ENCODE measurements at places on chromosomes 13 and 19.

GRCh38 chr19:51135004-51135403 is 7.1 kb upstream of the SIGLEC7 start:
- no peak for DNase-seq

GRCh38 chr13:44439452-44440024 is 65.9 kb downstream of the SERP2 start:
- no peak for DNase-seq

DNA sequence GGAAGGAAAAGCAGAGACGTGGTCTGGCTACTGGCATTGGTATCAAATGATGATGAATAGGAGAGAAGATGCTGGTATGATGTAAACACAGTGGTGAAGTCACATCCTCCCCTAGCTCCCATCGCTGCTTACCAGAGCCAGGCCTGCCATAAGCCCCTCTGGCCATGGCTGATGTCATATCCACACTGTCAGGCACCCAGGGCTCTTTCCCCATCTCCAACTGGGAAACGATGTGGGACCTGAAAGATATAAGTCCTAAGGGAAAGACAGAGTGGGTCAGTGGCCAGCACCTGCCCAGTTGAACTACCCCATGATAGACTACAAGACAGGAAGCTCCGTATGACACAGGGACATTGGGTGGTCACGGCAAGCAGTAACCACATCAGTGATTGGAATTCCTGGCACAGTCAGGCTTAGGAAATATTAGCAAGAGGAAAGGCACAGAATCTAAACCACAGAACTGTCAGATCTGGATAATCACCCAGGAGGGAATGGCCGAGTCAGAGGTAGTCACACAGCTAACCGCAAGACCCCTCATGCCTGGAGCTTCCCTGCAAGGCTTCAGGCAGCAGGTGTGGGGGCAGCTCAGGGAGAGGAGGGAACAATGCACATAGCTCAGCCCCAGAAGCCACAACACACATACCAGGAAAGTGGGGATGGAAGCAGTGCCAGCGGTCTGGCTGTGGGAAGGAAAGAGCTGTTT is 3.8 kb downstream of the ZNF792 start:
- no peak for DNase-seq

GRCh38 chr13:62087124-62087523 is 671.5 kb upstream of the PCDH20 start:
- DNase-seq = no peak

DNA sequence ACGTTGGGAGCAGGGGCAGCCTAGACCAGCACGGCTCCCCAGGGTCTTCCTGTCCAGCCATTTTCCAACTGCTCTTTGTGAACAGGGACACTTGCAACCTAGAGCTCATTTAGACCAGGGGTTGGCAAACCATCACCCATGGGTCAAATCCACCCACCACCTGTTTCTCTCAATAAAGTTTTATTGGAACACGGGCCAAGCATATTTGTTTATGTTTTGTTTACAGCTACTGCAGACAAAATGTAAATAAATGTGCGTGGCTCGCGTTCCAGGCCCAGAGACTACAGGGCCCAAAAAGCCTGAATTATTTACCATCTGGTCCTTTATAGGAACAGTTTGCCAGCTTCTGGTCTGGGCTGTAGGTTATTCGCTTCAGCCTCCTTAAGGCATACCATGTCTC is 13.3 kb upstream of the EMC10 start:
- DNase-seq = no peak

DNA sequence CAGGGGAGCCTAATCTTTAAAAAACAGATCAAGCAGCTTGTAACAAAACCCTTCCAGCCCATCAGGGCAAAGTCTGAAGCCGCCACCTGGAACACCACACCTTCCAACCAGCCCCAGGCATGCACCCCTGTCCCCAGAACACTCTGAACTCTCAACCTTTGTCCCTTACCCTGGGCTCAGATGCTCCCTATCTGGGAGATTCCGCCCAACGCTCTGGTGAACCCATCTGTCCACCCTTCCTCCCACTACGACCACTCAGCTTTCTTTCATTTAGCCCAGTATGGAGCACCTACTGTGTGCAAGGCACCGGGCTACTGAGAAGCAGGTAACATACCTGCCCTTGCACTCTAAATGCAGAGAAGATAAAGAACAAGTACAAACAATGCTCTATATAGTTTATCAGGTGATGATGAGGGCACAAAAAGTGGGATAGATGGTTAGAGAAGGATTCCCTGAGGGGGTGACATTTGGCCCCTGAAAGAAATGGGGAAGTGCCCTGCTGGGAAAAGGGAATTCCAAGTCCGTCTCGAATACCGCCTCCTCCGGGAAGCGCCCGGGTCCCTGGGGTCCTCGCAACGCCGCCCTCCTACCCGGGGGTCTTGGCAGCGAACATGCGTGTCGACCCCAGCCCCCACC is 629 bp downstream of the PEPD start:
- DNase-seq = no peak

- no peak for DNase-seq
These were observed 19.2 kb upstream of the ZC3H13 start for GRCh38 chr13:46071590-46072249.

DNA sequence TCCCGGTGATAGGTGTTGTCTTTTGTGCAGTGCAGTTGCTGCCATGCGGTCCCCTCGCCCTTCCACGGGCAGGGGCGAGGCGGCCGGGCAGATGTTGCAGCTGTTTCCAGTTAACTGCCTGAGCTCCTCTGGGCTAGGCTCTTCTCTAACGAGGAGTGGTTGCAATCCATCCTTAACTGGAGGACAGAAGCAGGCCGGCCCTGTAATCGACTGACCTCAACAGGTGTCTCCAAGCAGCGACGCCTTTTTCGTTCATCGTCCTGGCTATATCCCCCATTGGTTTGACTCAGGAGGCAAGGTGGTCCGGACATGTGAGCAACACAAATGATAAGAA is 1.9 kb upstream of the TSC22D1 start:
- DNase-seq = no peak

DNA sequence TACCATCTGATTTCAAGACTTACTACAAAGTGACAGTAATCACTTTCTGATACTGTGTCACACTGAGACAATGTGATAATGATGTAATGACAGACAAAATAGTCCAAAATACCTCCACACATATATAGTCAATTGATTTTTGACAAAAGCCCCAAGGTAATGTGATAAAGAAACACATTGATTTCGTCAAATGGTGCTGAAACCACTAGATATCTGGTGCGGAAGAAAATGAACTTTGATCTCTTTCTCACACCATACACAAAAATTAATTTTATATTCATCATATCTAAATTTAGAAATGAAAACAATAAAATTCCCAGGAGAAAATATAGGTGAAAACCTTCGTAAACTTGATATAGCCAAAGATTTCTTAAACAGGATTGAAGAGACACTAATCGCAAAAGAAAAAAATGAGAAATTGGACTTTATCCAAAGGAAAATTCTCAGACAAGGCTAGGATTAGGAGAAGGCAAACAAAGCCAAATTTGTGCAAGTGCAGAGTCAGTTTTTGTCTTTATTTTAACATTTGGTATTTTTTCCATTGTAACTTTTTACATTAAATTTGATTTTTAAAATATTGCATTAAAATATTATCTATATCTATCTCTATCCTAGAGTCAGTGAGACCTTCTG is 739.9 kb downstream of the DIAPH3 start:
- no peak for DNase-seq

DNA sequence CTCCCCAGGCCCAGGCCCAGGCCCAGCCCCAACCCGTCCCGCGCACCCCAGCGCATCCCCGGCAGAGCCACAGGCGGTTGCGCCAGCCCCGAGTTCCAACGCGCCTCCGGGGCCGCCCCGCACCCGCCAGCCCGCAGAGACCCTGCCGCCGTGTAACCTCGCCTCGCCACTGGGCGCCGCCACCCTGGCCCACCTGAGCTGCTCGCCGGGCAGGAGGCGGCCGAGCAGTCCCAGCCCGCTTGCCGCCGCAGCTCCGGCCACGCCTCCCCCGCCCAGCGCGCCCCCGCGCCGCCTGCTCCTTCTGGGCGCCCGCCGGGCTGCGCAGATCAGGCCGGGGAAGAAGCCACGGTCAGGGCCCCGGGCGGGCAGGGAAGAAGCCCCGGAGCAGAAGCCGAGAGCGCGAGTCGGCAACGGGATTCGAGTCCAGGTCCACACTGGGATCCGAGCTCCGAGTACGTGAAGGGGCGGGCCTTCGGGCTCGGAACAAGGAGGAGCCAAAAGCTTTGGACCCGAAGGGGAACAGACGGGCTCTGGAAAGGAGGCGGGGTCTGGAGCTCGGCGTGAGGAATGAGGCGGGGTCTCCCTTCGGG is at the start of gene MBOAT7:
Gene MBOAT7 (minus strand): TSS at position 436 of the 590 bp plus-strand sequence. CDS start 1,072 bp downstream, outside the sequence.
- no peak for DNase-seq

GRCh38 chr13:82947191-82947621 is 935.1 kb downstream of the SLITRK1 start:
- DNase-seq = no peak

GRCh38 chr13:111534751-111535522 is 214.5 kb downstream of the TEX29 start:
- DNase-seq = no peak

DNA sequence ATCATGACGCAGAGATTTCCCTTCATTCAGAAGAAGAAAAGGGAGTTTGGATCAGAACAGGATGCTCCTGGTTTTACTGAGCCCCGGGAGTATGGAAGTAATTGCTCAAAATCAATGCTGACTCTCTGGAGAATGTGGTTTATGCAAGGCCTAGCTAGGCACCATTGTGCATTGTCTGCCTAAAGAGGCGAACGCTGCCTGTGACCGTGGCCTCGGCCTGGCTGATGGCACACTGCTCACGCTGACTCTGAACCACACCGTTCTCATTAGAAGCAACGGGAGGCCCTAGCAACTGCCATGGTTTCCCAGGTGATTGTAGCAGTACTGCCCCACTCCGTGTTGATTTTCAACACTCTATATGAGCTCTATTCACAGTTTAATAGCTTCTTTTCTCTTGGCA is 41.7 kb upstream of the UBL3 start:
- DNase-seq = no peak

GRCh38 chr13:76943646-76944045 is 4.7 kb upstream of the ACOD1 start:
- DNase-seq = no peak

GRCh38 chr13:101523154-101524131 is 71.0 kb downstream of the ITGBL1 start:
- no peak for DNase-seq

DNA sequence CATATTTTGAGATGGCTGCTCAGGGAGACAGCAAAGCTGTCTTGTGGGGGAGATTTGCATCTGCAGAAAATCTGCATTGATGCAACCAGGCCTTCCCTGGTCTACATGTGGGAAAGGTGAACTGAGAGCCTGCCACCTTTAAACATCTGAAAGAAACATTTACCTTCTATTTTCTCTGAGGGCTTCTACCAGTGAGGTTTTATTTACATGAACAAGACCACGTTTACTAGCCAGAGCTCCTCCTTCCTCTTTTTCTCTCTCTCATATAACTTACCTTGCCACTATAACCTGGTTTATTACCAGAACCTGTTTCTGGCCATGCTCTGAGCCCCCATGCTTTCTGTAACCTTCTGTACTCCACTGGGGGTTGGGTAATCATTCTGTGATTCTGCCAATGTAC is 14.4 kb upstream of the RUBCNL start:
- no peak for DNase-seq

- no peak for DNase-seq
These were observed 91.5 kb downstream of the TSC22D1 start for GRCh38 chr13:44484562-44485138.

GRCh38 chr19:55486043-55486970 is 1.3 kb downstream of the NAT14 start:
- no peak for DNase-seq

DNA sequence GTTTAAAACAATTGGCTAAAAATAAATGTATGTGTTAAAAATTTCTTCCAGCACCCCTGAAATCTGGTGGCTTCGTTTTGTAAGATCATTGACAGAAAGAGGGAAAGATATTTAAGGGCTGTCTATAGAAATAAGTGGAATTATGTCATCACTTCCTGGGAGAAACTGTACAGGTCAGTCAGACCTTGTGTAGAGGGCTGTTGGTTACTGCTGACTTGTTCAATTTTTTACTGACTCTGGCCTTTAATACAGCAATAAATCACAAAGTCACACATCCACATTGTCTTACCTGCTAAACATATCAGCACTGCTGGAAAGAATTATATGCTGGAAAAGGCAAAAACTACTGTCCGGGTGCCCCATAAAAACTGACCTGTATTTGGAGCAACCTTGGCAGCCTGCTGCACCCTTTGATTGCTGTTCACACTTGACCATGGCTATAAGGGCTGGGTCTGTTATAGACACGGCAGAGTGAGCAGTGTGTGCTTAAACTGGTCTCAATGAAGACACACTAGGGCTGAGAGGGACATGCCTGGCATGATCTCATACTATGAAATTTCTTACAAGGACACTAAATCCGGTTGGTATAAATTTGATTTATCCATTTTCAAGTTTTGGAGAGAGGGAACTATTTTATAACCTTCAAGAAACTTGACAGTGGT is 162.1 kb downstream of the NHLRC3 start:
- no peak for DNase-seq

GRCh38 chr19:44775676-44776240 is 1.9 kb upstream of the CBLC start:
- no peak for DNase-seq

- no peak for DNase-seq
These were observed 91.4 kb upstream of the SLC10A2 start for GRCh38 chr13:103157434-103158145.

DNA sequence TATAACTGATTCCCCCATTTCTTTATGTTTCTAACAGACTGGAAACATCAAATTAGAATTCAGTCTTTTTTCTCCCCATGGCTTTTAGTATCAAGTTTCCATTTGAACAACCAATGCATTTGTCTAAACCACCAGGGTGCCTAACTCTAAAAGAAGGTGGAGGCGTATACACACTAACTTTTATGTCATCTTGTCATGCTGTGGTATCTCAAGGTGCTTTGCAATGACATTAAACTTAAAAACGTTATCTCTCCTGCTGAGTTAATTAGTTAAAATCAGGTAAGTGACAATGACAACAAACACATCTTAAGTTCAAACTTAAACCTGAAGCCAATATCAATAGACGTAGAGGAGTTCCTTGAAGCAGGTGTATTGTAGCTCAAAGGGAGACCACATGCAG is 1001.7 kb downstream of the PCDH17 start:
- no peak for DNase-seq

All from stimulated activated naive CD8-positive, alpha-beta T cell treated with anti-CD3 and anti-CD28 coated beads, Interleukin-15, amount 100 ng/mL, for 72 hours (primary cell).